ENCODE measurements at places on chromosomes 12 and 14.

GRCh38 chr12:52402873-52403540 is 3.1 kb downstream of the KRT82 start:
- DNase-seq = no peak

GRCh38 chr12:6494968-6495367 is 1.1 kb downstream of the NCAPD2 start:
- DNase-seq = no peak

GRCh38 chr14:67270145-67270753 is 29.0 kb downstream of the PALS1 start:
- DNase-seq = no peak

GRCh38 chr14:28298156-28298555 is 468.4 kb upstream of the FOXG1 start:
- no peak for DNase-seq

GRCh38 chr12:89648211-89648930 is 60.3 kb downstream of the ATP2B1 start:
- no peak for DNase-seq

DNA sequence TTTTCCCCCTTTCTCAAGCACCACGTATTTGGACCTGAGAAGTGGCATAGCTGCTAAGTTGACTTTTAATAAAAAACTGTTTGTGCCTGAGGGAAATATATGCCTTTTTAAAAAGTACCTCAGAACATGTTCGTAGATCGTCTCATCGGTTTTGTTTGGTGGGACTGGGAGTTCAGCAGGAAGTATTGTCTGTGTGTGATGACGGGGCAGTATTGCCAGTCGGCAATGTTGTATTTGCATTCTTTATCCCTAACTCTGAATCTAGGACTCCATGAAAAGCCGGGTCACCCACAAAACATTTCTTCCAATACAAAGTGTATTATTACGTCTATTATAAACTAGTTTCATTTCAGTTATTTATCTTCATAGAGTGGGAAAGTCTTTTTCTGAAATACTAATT is 19.7 kb upstream of the FGD4 start:
- DNase-seq = no peak

GRCh38 chr14:89294060-89294459 is 123.0 kb downstream of the FOXN3 start:
- no peak for DNase-seq

DNA sequence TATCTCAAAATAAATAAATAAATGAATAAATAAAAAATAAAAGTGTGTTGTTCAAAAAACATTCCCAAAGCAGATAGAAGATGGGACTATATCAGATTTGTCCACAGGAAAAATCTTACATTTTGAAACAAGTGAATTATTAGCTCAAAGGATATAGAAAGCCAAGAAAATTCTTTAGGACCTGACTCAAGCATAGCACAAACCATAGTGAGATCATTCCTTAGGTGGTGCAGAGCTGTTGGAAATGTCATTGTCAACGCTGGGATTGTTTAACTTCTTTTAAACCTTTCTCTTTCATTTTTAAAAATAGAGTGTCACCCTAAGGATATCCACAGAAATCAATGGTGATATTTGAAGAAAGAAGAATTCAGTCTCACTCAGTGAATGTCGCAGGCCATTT is 43.5 kb downstream of the DRAM1 start:
- no peak for DNase-seq

- DNase-seq = no peak
These were observed 134.0 kb downstream of the SRGAP1 start for GRCh38 chr12:63978519-63978918.

- no peak for DNase-seq
These were observed 13.2 kb upstream of the KRT78 start for GRCh38 chr12:52862023-52862422.

GRCh38 chr12:117486840-117487659 is 125.6 kb upstream of the NOS1 start:
- DNase-seq = peak; percentile 26

DNA sequence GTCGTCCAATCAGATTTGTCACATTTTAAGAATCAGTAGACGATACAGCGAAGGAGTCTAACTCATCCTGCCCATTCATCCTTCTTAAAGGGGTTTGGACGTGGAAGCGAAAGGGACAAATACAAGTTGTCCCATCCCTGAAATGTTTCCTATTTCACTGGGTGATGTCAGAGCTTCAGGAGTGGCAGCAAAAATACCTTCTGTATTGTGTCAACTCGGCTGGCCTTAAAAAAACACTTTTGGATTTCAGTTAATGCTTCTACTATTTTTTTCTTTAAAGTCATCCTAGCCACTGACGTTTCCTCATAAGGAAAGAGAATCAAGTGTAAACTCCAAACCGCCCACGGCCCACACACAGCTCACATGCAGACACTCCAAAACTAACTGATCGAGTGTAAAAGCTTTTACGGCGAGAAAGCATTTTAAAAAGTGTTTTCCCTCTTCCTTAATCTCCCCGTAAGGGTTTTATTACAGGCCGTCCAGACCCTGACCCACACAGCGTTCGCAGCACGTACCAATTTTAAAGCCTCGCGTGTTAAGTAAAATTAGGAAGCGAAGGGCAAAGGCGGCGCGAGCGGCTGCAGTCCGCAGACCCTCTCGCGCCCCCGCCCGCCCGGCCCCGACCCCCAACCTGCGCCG is 593 bp downstream of the CFL2 start:
- peak; percentile 71 for DNase-seq

GRCh38 chr14:29392287-29392686 is 535.4 kb downstream of the PRKD1 start:
- no peak for DNase-seq

GRCh38 chr14:22803687-22803974 is 11.6 kb downstream of the SLC7A7 start:
- no peak for DNase-seq

GRCh38 chr12:28092396-28092795 is 97.9 kb upstream of the CCDC91 start:
- no peak for DNase-seq

DNA sequence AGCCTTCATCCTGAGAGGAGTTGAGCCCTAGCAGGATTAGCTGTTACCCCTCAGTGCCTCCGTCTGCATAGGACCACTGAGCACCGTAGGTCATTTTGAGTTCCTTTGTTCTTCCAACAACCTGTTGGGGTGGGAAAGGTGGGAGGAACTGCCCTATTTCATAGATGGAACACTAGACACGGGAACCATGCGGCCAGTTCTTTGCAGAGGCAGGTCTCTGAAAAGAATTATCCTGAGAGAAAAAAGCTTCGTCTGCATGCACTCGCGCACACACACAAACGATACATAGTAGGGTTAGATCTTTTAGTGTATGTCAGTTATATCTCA is 28.5 kb downstream of the TRAFD1 start:
- DNase-seq = no peak

DNA sequence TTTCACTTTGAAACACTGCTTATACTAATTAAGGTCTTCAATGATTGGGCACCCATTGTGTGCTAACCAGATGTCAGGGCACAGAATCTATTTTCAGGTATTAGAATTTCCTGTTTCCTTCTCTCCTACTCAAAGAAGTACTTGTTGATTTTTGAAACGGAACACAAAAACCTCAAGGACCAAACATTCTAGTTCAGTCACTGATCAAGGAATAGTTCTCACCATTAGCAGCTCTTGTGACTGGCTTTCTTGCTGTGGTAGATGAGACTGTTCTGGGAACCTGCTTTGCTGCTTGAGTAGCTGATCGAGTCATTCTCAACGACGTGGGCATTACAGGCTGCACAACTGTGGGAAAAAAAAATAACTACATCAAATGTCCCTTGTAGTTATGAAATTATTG is 11.0 kb downstream of the DLGAP5 start:
- no peak for DNase-seq

- no peak for DNase-seq
These were observed 23.3 kb upstream of the SLC15A5 start for GRCh38 chr12:16300736-16301135.

DNA sequence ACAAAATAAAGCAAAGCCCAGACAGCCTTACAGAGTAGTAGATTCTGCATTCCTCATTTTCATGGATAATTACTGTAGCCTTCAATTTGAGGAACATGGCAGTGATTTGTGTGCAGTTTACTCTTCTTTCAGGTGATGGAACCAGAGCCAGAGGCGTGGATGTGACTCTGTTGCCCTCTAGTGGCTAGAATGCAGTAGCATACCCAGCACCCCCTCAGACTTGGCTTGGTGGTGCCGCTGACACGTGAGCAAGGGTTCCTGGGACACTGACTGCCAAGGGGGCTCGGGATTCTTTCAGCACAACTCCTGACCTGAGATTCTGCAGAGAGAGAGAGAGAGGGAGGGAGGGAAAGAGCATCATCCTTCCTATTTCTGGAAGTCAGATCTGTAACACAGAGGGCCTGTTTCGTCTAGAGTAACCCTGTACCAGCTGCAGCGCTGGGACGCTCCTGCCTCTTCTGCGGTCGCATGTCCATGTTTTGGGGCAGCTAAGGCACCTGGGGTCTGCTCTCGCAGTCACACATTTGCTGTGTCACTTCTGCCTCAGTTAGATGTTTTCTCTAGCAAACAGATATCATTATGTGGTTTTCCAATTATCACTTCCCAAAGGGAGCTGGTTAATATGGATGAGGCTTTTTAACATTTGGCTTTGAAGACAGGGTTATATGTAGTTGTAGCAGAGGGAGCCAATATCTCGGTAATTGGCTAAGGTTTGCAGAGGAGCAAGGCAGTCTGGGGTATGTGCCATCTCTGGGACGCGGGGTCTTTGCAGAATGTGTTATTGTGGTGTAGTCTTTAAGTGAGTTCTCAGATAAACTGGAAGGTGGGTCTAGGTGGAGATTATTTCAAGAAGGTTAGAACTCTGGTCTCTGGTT is 428.1 kb downstream of the NRXN3 start:
- DNase-seq = peak; percentile 13

GRCh38 chr12:2618291-2618995 is 176.3 kb upstream of the FKBP4 start:
- peak; percentile 25 for DNase-seq

DNA sequence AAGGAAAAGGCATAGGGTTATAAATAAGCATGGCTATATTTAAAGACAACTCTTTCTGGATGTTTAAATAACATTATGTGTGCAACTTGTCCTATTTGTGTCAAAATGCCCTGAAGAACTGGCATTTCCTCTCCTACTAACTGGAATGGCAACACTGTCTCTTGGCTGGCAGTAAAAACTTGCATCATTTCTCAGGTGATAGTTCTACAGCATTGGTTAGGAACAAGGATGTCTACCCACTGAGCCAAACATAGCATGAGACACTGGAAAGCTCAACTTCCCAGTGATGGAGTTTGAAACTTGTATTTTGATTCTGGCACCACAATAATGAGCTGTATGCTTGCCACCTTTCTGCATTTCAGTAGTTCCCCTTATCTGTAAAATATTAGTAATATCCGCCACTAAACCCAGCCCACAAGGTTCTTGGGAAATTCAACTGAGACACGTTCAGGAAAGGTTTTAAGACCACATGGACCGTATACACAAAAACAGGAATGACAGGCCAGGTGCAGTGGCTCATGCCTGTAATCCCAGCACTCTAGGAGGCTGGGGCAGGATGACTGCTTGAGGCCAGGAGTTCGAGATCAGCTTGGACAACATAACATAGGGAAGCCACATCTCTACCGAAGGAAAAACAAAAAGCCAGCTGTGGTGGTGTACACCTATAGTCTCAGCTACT is 5.1 kb downstream of the SLC38A2 start:
- no peak for DNase-seq

DNA sequence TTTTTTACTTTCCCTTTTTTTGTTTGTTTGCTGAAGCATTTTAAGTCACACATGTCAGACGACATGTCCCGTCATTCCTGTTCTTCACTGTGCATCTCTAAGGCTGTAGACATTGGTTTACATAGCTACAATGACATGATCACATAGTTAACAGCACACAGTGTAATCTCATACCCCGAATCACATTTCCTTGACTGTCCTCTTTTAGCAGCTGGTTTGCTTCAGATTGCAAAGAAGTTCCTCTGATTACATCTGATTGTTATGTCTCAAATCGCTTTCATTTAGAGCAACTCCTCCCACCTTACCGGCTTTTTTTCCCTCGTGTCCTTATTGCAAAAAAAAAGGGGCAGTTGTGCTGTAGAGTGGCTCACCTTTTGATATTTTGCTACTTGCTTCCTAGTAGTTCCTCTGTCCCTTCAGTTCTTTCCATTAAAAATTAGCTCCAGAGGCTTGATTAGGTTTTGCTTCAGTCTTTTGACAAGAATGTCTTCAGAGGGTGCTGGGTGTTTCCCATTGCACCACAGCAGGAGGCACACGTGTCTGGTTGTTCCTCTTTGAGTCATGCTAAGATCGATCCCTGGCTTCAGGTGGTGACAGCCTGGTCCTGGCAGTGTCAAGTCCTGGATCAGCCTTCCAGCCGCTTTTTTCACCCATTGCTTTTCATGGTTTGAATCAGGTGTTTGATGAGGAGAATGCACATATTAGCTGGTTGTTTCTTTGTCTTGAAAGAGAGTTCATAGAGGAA is 35.0 kb downstream of the ZNF664 start:
- peak; percentile 65 for DNase-seq

- DNase-seq = no peak
These were observed 261.5 kb downstream of the PCNX1 start for GRCh38 chr14:71168564-71169427.

GRCh38 chr12:132239796-132240668 is 89.4 kb downstream of the GALNT9 start:
- no peak for DNase-seq

GRCh38 chr12:70609203-70609602 is 28.0 kb downstream of the PTPRB start:
- no peak for DNase-seq

GRCh38 chr14:106811162-106811561 is 1284.8 kb downstream of the TMEM121 start:
- no peak for DNase-seq

DNA sequence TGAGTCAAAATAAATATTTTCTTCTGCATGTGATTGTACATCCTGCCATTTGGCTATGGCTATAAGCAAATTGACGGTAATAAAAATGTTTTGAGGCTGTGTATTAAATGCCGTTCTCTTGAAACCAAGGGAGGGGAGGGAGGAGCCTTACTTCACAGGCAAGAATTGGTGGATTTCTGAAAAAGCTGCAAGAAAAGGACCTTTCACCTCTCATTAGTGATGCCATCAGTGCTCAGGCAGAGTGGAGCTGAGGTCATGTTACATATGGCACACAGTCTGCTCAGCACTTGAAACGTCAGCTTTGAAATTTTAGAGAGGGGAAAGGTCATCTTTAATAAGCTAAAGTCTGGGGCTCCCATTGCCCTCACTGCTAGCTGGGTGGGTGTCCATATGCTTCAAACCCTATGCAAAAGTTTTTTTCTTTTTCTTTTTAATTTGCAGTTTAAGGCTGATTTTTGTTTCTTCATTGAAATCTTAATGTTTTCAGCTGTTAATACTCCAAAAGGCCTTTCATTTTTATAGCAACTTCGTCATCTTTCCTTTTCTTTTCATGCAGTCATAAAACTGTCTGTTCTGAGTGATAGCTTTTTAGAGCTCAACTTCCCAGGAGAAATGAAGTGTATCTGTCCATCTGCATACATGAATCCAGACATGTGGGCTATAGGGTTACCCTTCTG is 9.8 kb upstream of the SIX1 start:
- no peak for DNase-seq

Measured in inflammatory macrophage treated with lipopolysaccharide for 1 hour (primary cell).